Activated CD8-positive, alpha-beta T cell treated with anti-CD3 and anti-CD28 coated beads for 36 hours (primary cell): ENCODE measurements at places on chromosomes 11 and 22. TPM values are rescaled to one million over a fixed set of nuclear protein-coding genes. Genes with fewer than 3 reads are reported as not detected.

FIBIN gene
- not detected for total RNA-seq

RELA gene
- 72.5 TPM for total RNA-seq

MS4A3 gene
- total RNA-seq = not detected

MSANTD4 gene
- 11.3 TPM for total RNA-seq

MMP8 gene
- total RNA-seq = not detected

RFPL2 gene
- not detected for total RNA-seq

FGF19 gene
- total RNA-seq = not detected

FDX1 gene
- 17.2 TPM for total RNA-seq

OR10A2 gene
- not detected for total RNA-seq
